Cardiac muscle cell (in vitro differentiated cells and primary cell): ENCODE measurements at places on chromosomes 12 and 14. TPM values are rescaled to one million over a fixed set of nuclear protein-coding genes. Genes with fewer than 3 reads are reported as not detected.

GRCh38 chr12:27272373-27273028 is 28.4 kb downstream of the STK38L start:
- DNase-seq, result no peak

GRCh38 chr12:3795492-3796133 is 42.7 kb upstream of the CRACR2A start:
- no peak for DNase-seq

GRCh38 chr14:21334202-21334906 is 49.5 kb downstream of the SUPT16H start:
- no peak for DNase-seq

GRCh38 chr12:120474616-120474960 is 5.0 kb upstream of the SRSF9 start:
- no peak for DNase-seq

GRCh38 chr12:28057856-28058615 is 85.5 kb upstream of the PTHLH start:
- no peak for DNase-seq

- no peak for DNase-seq
These were observed 74.6 kb downstream of the AKAP6 start for GRCh38 chr14:32403688-32404087.

DNA sequence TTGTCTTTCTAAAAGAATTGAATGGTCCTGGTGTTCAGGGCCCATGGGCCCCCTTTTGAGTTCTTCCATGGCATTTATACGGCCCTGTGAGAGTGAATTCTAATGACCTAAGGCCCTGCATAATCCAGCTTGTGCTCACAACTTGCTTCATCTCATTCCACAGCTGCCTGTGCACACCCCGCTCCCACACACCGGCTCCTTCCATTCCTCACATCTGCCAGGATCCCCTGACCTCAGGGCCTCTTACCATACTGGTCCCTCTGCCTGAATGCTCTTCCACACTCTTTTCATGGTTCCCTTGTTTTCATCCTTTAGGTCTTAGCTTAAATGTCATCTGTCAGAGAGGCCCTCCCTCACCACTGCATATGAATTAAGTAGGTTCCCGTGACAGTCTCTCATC is 49.5 kb upstream of the EGLN3 start:
- no peak for DNase-seq

The ENDOU gene
- total RNA-seq, result 0.24 and 0.53 TPM in 2 replicates

GRCh38 chr14:53766106-53766505 is 190.5 kb downstream of the BMP4 start:
- DNase-seq, result no peak

GRCh38 chr12:108409481-108409880 is 70.4 kb upstream of the CMKLR1 start:
- DNase-seq, result no peak

- DNase-seq, result no peak
These were observed 207.0 kb upstream of the GARIN2 start for GRCh38 chr14:66982247-66982646.
